Nasal cavity respiratory epithelium epithelial cell of viscerocranial mucosa (primary cell): ENCODE measurements at places on chromosomes 6 and 20. TPM values are rescaled to one million over a fixed set of nuclear protein-coding genes. Genes with fewer than 3 reads are reported as not detected.

Gene CD93
- total RNA-seq = under 0.01 and 0.14 TPM in 2 replicates

Gene CLPSL2
- total RNA-seq = not detected in 2 replicates

Gene FNDC11
- total RNA-seq = 0.43 and 0.68 TPM in 2 replicates

Gene SLC32A1
- not detected in 2 replicates for total RNA-seq

Gene RRAGD
- total RNA-seq = 5.1 and 20.9 TPM in 2 replicates

Gene MAP3K7
- 27.0 and 44.1 TPM in 2 replicates for total RNA-seq

Gene SLC44A4
- 2.1 and 3.1 TPM in 2 replicates for total RNA-seq

Gene SLC17A2
- not detected in 2 replicates for total RNA-seq

Gene SPACA1
- not detected in 2 replicates for total RNA-seq

Gene ADTRP
- total RNA-seq = 10.6 and 25.3 TPM in 2 replicates

Gene GSTA1
- total RNA-seq = 0.21 TPM in 1 of 2 replicates, not detected in the other

Gene FAM83C
- total RNA-seq = 0.93 and 1.7 TPM in 2 replicates

Gene SYNE1
- 7.5 and 23.9 TPM in 2 replicates for total RNA-seq

Gene AHI1
- 10.8 and 12.3 TPM in 2 replicates for total RNA-seq

Gene CTCFL
- not detected in 2 replicates for total RNA-seq

Gene PDE7B
- 0.14 TPM in 1 of 2 replicates, not detected in the other for total RNA-seq

Gene MUCL3
- not detected in 2 replicates for total RNA-seq

Gene MRAP2
- under 0.01 and 1.5 TPM in 2 replicates for total RNA-seq

Gene GJA10
- total RNA-seq = not detected in 2 replicates

Gene PTCRA
- total RNA-seq = not detected in 2 replicates

Gene CTAGE9
- total RNA-seq = not detected in 2 replicates

Gene TSBP1
- total RNA-seq = not detected in 2 replicates

Gene CALHM6
- total RNA-seq = 0.43 and 0.68 TPM in 2 replicates

Gene RIMS1
- total RNA-seq = 0.21 TPM in 1 of 2 replicates, not detected in the other

Gene GABRR2
- total RNA-seq = under 0.01 and 0.14 TPM in 2 replicates

Gene OR2B6
- not detected in 2 replicates for total RNA-seq

Gene SLC13A3
- total RNA-seq = 3.3 and 3.8 TPM in 2 replicates

Gene CNR1
- total RNA-seq = not detected in 2 replicates

Gene TSPO2
- not detected in 2 replicates for total RNA-seq

Gene PDE10A
- total RNA-seq = under 0.01 TPM in 2 replicates

Gene DPPA5
- total RNA-seq = not detected in 2 replicates

Gene TRAPPC3L
- total RNA-seq = not detected in 2 replicates

Gene LY6G5B
- 0.68 and 3.3 TPM in 2 replicates for total RNA-seq

Gene C6orf141
- 22.3 and 22.6 TPM in 2 replicates for total RNA-seq

Gene BMP7
- 1.9 TPM in 1 of 2 replicates, not detected in the other for total RNA-seq

Gene CRISP2
- total RNA-seq = not detected in 2 replicates

Gene ITPR3
- 118 and 271 TPM in 2 replicates for total RNA-seq
